ENCODE measurements at places on chromosomes 5 and 9.

DNA sequence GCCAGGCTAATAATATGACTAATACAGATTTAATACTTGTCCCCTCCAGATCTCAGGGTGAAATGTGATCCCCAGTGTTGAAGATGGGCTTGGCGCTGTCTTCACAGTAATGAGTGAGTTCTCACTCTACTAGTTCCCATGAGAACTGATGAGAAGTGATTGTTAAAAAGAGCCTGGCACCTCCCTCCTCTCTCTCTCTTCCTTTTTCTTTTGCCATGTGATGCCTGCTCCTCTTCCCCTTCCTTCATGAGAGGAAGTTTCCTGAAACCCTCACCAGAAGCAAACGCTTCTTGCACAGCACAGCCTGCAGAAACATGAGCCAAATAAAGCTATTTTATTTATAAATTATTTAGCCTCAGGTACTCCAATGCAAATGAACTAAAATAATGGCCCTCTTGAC lies 55.2 kb downstream of the GLDC start:
- DNase-seq: no peak
- H3K27me3 ChIP-seq: no peaks in the 10 kb centered on the region
- peaks cover 7% of the 10 kb centered on the region for H3K4me1 ChIP-seq
- H3K36me3 ChIP-seq: no peaks in the 10 kb centered on the region

GRCh38 chr9:121809356-121810050 lies 158.1 kb downstream of the DAB2IP start:
- peaks cover 1% of the 10 kb centered on the region for H3K36me3 ChIP-seq
- no peak overlapping the region for H3K27ac ChIP-seq
- DNase-seq: no peak
- no peaks in the 10 kb centered on the region for H3K27me3 ChIP-seq

- H3K4me1 ChIP-seq: peaks cover 28% of the 10 kb centered on the region
- no peak overlapping the region for H3K27ac ChIP-seq
- H3K36me3 ChIP-seq: peaks cover 13% of the 10 kb centered on the region
These were observed 145.3 kb downstream of the PLK2 start for GRCh38 chr5:58314356-58315210.

GRCh38 chr9:88789785-88790184 lies 201.5 kb upstream of the S1PR3 start:
- H3K27me3 ChIP-seq: no peaks in the 10 kb centered on the region
- H3K4me3 ChIP-seq: no peak overlapping the region
- no peak overlapping the region for H3K27ac ChIP-seq
- DNase-seq: no peak
- no peaks in the 10 kb centered on the region for H3K36me3 ChIP-seq
- H3K4me1 ChIP-seq: peaks cover 13% of the 10 kb centered on the region

DNA sequence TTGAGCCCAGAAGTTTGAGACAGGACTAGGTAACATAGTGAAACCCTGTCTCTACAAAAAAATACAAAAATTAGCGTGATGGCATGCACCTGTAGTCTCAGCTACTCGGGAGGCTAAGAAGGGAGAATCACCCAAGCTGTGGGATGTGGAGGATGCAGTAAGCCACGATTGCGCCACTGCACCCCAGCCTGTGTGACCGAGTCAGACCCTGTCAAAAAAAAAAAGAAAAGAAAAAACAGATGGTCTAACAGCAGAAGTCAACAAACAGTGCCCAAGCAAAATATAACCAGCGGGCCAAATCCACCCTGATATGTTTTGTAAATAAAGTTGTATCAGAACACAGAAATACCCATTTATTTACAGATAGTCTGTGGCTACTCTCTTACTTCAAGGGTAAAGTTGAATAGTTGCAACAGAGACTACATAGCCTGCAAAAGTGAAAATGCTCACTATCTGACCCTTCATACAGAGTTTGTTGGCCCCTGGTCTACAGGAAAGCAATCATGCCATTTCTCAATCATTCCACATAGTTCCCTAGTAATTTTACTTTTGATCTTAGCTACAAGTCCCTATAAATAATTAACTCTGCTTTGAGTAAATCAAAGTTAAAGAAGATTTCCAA lies 383.7 kb downstream of the TLE1 start:
- no peaks in the 10 kb centered on the region for H3K27me3 ChIP-seq
- H3K36me3 ChIP-seq: no peaks in the 10 kb centered on the region
- H3K27ac ChIP-seq: no peak overlapping the region
- peaks cover 3% of the 10 kb centered on the region for H3K4me1 ChIP-seq

DNA sequence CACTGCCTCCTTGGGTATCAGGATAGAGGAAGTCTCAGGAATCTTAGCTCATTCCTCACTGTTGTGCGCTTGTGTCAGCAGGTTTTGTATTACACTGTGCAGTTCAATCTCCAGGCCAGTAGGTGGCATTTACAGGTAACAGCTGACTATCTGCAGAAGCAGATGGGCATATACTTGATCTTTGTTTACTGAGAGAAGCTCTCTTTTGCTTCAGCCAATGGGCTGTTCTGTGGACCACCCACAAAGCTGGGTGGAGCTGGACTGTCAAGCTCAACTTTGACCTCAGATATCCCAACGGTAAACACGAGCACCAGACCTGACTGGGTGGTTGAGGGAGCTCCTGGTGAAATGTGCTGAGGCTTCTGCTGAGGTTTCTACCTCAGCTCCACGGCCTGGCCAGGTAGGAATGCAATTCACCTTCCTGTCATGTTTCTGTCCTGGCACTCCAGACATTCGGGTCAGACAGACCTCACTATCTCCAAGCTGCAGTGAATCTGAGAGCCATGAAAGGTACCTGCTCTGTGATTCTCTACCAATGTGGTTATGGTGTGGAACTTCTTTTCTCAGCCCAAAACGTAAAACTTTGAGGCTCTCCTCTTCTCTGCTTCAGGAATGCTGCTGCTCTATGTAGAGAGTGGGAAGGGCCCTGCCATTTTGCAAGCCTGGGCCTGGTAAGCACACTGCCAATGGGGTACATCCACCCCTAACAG lies 167.9 kb upstream of the ACTBL2 start:
- H3K27ac ChIP-seq: no peak overlapping the region
- DNase-seq: no peak
- H3K36me3 ChIP-seq: peaks cover 15% of the 10 kb centered on the region

DNA sequence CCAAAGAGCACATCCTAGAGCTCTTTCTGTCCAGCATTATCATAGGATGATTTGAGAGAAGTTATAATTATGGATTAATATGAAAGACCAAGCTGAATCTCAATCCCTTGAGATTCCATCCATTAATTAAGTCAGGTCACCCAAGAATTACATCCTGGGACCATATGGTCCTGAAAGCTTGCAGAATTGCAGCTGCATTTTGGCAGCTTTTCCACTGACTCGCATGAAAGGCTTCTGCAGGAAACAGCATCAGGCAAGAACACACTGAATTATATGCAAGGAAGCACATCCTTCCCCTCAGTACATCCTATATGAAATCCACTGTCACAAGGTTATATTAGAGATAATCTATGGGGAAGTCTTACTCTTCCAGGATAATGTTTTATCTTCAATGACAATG lies 109.1 kb upstream of the CTNND2 start:
- no peaks in the 10 kb centered on the region for H3K27me3 ChIP-seq
- peaks cover 2% of the 10 kb centered on the region for H3K4me1 ChIP-seq
- H3K27ac ChIP-seq: no peak overlapping the region
- no peak for DNase-seq

DNA sequence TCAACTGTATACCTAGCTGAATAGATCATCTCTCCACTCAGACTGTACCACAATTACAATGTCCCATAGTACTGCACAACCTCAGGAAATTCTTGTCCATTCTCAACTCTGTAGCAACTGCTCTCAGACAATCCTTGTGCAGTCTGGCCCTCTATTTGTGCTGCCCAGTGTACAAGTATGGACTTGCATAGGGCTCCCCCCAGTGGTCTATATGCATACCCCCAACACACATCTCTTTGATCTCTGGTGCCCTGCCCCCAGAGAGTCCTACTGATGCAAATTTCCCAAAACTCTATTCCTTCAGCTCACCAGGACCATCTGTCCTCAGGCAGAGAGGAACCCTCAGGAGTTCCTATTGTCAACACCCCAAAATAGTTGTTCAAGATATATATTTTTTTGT lies 205.3 kb downstream of the SLCO4C1 start:
- H3K27ac ChIP-seq: no peak overlapping the region
- no peak overlapping the region for H3K4me3 ChIP-seq
- peaks cover 7% of the 10 kb centered on the region for H3K4me1 ChIP-seq
- DNase-seq: no peak
- H3K36me3 ChIP-seq: no peaks in the 10 kb centered on the region
- peaks cover 7% of the 10 kb centered on the region for H3K27me3 ChIP-seq

GRCh38 chr5:169808118-169808581 lies 171.1 kb downstream of the DOCK2 start:
- no peaks in the 10 kb centered on the region for H3K36me3 ChIP-seq
- no peak overlapping the region for H3K4me3 ChIP-seq
- H3K27ac ChIP-seq: no peak overlapping the region
- H3K27me3 ChIP-seq: peaks cover 64% of the 10 kb centered on the region
- no peak for DNase-seq

- peaks cover 13% of the 10 kb centered on the region for H3K4me1 ChIP-seq
- no peak for DNase-seq
- no peak overlapping the region for H3K27ac ChIP-seq
- no peaks in the 10 kb centered on the region for H3K27me3 ChIP-seq
- H3K4me3 ChIP-seq: no peak overlapping the region
These were observed 11.5 kb downstream of the CCDC69 start for GRCh38 chr5:151212406-151212798.

DNA sequence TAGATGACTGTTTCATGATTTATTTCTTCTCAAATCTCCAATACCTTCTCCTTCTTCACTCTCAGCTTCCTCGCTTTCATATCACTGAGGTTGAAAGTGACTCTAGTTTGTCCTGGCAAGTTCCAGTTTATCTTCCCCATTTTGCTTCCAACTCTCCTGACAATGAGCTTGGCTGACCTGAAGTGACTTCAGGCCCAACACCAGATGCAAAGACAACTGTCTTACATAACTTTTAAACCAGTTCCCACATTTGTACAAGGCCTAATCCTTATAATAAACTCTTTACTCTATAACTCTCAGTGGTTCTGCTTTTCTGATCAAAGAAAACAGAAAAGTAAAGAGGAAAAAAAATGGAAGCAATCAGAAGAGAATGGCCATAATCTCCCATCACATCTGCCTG lies 22.0 kb downstream of the GNG10 start:
- no peak overlapping the region for H3K27ac ChIP-seq
- no peaks in the 10 kb centered on the region for H3K27me3 ChIP-seq
- DNase-seq: no peak

DNA sequence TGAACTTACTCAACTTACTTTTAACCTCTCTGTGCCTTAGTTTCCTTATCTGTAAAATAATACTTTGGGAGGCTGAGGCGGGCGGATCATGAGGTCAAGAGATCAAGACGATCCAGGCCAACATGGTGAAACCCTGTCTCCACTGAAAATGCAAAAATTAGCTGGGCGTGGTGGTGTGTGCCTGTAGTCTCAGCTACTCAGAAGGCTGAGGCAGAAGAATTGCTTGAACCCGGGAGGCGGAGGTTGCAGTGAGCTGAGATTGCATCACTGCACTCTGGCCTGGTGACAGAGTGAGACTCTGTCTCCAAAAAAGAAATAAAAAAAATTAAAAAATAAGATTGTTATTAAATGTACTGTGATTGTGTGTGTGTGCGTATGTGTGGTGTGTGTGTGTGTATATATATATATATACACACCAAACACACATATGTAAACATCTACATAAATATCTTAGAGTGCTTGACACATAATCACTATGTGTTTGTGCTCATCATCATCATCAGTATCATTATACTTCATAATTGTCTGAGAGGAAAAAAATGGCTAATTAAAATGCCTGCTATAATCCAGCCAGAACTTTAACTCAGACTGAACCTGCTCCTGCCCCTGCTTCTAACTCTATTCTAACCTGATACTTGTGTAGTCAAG lies 312.8 kb downstream of the FER start:
- no peak overlapping the region for H3K4me3 ChIP-seq
- no peak for DNase-seq
- H3K36me3 ChIP-seq: peaks cover 14% of the 10 kb centered on the region
- peaks cover 1% of the 10 kb centered on the region for H3K4me1 ChIP-seq
- H3K27ac ChIP-seq: no peak overlapping the region

DNA sequence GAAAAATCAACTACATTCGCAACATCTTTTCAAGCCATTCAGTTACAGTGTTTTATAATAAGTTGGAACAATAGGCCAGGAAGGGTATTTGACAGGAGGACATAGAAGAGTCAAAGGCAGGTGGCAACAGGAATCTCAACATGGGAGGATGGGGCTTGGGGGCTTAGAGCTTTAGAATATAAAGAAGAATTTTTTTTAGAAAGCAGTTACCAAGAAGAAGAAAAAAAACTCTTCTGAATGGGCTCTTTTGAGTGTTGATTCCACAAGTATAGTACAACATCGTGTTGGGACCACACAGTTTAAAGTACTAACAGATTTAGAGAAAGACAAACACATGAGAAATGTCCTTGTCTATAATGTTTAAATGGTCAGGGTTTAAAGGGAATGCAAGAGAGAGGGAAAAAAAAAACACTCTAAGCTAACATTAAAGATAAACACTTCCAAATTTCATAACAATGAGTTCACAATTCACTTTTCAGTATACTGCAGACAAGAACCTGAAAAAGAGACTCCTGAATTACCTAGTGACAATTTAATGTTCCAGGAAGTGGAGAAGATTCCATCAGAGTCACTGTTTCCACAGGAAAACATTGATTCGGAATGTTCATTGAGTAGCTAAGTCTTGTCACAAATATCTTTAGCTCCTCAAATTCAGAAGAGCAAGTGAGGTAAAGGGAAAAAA lies 282.3 kb downstream of the DEPDC1B start:
- peaks cover 23% of the 10 kb centered on the region for H3K36me3 ChIP-seq
- no peak overlapping the region for H3K4me3 ChIP-seq
- no peak overlapping the region for H3K27ac ChIP-seq
- no peaks in the 10 kb centered on the region for H3K27me3 ChIP-seq

GRCh38 chr5:173864126-173865050 lies 23.8 kb upstream of the CPEB4 start:
- no peaks in the 10 kb centered on the region for H3K27me3 ChIP-seq
- DNase-seq: no peak
- H3K27ac ChIP-seq: no peak overlapping the region
- H3K4me1 ChIP-seq: peaks cover 32% of the 10 kb centered on the region
- H3K4me3 ChIP-seq: no peak overlapping the region

DNA sequence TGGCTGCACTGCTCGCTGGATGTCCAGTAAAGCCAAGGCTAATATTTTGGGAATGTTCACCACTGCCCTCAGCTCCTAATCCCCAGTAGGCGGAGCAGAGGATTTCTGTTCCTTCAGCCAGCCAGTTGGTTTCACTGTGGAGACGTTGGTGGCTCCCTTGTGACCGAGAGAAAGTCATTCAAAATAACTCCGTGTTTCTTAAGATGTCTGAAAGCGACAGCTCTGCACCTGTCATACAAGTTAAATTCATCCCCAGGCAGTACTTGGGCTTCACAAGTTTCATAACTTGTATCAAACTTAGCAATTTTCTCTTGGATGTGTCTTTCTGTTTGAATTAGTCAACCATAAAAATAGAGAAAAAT lies 382 bp upstream of the CDKN2B start:
- no peak for DNase-seq
- H3K36me3 ChIP-seq: peaks cover 13% of the 10 kb centered on the region
- peaks cover 20% of the 10 kb centered on the region for H3K27me3 ChIP-seq

GRCh38 chr5:160105686-160106360 lies 13.4 kb downstream of the PWWP2A start:
- H3K27me3 ChIP-seq: no peaks in the 10 kb centered on the region
- H3K36me3 ChIP-seq: peaks cover 16% of the 10 kb centered on the region
- no peak overlapping the region for H3K27ac ChIP-seq
- H3K4me1 ChIP-seq: peaks cover 8% of the 10 kb centered on the region
- DNase-seq: no peak

Measured in mesothelial cell of epicardium (in vitro differentiated cells).